ENCODE measurements at places on chromosomes 1 and 21.

GRCh38 chr1:244075247-244075722 is 24.2 kb downstream of the ZBTB18 start:
- DNase-seq: no peak

- peak; percentile 67 for DNase-seq
Measured at GRCh38 chr21:18716578-18717138, 313.1 kb upstream of the TMPRSS15 start.

GRCh38 chr1:151817353-151817730 is 12.1 kb upstream of the LINGO4 start:
- DNase-seq: no peak

- peak; percentile 81 for DNase-seq
Measured at GRCh38 chr1:206112600-206113301, 4.4 kb downstream of the AVPR1B start.

DNA sequence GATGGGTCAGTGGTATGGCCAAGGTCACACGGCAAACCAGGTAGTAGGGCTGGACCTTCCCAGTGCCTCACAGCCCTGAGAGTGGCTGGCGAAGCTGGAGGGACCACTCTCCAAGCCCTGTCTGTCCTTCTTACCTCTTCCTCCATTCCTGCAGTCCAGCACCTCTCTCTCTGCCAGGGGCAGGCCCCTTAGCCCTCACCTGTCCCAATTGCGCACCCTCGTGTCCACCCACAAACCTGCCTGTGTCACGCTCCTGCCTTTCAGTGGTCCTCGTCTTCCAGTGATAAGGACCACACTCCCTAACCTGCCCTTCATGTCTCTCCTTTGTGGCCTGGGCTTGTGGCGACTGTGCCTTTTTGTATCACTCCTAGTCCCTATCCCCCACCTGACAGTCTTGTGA is 3.4 kb downstream of the PODN start:
- DNase-seq: no peak

GRCh38 chr1:204584699-204585372 is 68.6 kb downstream of the MDM4 start:
- no peak for DNase-seq

Data from T47D (cell line).